ENCODE measurements at places on chromosomes 5 and 9.
A peak's percentile ranks its signal among the peaks of the same experiment; 100 is the strongest.

DNA sequence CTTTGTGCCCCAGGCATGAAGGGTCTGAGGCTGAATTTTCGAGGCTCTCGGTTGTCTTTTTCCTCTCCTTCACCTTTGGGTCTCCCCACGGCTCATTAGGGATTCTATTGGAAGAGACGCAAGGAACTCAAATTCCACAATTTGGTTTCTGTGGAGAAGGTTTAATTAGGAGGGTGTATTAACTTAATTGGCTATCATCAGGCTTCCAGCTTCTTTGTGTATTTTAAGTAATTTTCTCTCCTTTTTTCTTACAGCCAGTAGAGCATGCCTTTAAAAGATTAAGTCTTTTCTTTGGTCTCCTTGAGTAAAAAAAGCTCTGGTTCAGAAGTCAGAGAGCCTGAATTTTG, 115.4 kb downstream of the PDZD2 start:
- no peak for DNase-seq

DNA sequence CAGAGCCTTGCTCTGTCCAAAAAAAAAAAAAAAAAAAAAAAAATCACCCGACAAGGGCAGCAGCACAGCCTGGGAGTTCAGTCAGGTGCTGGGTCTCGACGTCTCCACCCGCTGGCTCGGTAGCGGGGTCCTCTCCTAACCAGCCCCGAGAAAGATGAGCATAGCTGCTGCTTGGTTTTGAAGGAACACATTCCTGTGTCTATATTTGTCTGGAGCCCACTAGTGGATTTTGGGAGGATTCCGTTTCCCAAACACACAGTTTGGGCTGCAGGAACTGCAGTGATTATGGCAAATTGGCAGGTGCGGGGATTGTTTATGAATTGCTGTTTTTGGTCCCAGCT, 1.2 kb downstream of the OTULINL start:
- DNase-seq, result no peak

GRCh38 chr5:177980743-177981151, 15.3 kb downstream of the PROP1 start:
- peak; percentile 54 for DNase-seq

DNA sequence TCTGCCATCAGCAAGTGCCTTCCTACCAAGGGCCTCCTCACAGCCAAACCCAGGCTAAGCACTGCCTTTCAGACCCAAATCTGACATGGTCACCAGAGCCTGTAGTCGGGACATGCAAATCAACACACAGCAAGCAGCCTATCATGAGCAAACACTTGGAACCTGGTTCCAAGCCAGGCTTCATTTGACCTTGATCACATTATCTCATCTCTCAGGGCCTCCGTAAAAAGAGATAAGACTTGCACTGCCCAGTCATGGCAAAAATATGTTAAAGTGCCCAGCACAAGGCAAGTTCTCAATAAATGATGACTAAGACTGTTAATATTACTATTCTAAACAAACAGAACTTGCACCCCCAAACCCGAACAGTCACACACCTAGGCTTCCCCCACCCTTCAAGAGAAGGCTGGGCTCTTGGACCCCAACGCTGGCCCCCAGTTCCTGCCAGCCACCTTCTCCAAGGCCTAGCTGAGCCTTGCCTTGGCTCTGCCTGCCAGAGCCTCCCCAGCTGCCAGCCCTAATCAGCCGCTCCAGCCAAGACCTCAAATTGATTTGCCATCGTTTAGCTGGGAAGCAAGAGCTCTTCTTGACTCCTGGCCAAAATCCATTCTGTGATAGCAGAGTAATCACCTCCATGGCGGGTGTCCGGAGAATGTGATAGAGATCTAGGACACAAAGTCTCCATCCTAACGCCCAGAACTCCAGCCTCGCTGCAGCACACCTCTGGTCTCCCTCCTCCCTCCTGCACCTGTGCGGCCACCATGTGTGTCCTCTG, 18.7 kb downstream of the CPLX2 start:
- DNase-seq, result no peak

- no peak for DNase-seq
Observed at GRCh38 chr5:129963359-129963758, 59.1 kb downstream of the CHSY3 start.

- DNase-seq, result no peak
Observed at GRCh38 chr5:76487821-76488220, 84.7 kb downstream of the IQGAP2 start.

DNA sequence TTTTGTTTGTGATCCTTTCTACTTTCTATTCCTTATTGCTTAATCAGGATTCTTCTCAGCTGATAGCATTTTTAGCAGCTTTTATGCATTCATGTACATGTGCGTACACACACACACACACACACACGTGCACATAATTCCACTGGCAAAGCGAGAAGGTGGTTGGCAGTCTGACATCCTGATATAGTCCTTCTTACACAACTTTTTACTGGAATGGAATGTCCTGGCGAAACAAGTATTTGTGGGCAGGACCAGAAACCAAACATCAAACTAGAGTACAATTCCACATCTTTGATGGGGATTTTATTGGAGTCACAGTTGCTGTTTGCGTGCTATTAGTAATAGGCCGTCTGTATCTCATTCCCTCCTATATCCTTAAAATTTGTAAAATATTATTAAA, 356.5 kb downstream of the CCDC171 start:
- no peak for DNase-seq

GRCh38 chr9:110340306-110340705, 2.6 kb upstream of the TXNDC8 start:
- DNase-seq, result peak; percentile 54

GRCh38 chr5:111649516-111649915, 107.5 kb downstream of the NREP start:
- DNase-seq, result no peak

- no peak for DNase-seq
Observed at GRCh38 chr5:86999951-87000350, 267.7 kb upstream of the RASA1 start.

- no peak for DNase-seq
Observed at GRCh38 chr5:151037561-151038411, 17.4 kb downstream of the GPX3 start.

- peak; percentile 86 for DNase-seq
Observed at GRCh38 chr9:126228781-126229444, 97.7 kb upstream of the MVB12B start.

GRCh38 chr9:72542917-72543316, 21.5 kb downstream of the TMC1 start:
- no peak for DNase-seq
